Airway epithelial cell (primary cell): ENCODE measurements at places on chromosomes 3 and 15. TPM values are rescaled to one million over a fixed set of nuclear protein-coding genes. Genes with fewer than 3 reads are reported as not detected.

Gene MYO1E
- 80.5 and 96.1 TPM in 2 replicates for total RNA-seq

Gene PRKCD
- total RNA-seq: 11.2 and 13.5 TPM in 2 replicates

Gene LINGO1
- not detected in 2 replicates for total RNA-seq

Gene PAK6
- total RNA-seq: 36.9 and 39.2 TPM in 2 replicates

Gene RAB7A
- 64.7 and 93.7 TPM in 2 replicates for total RNA-seq

Gene PLIN1
- total RNA-seq: 0.07 and 0.28 TPM in 2 replicates

Gene HCN4
- not detected in 2 replicates for total RNA-seq

Gene TF
- total RNA-seq: 0.28 TPM in 1 of 2 replicates, not detected in the other

Gene RPL39L
- 37.4 and 46.6 TPM in 2 replicates for total RNA-seq

Gene CKMT1A
- total RNA-seq: 195 and 240 TPM in 2 replicates

Gene ARHGAP11A
- total RNA-seq: 14.6 and 19.1 TPM in 2 replicates

Gene MST1R
- total RNA-seq: 13.3 and 19.9 TPM in 2 replicates

Gene RFTN1
- 16.0 and 24.4 TPM in 2 replicates for total RNA-seq

Gene SLC38A3
- 0.23 TPM in 1 of 2 replicates, not detected in the other for total RNA-seq

Gene FBXW12
- total RNA-seq: not detected in 2 replicates

Gene CRYBG3
- 7.2 and 7.6 TPM in 2 replicates for total RNA-seq

Gene TERC
- total RNA-seq: 199 and 253 TPM in 2 replicates

Gene TICRR
- 6.3 and 7.6 TPM in 2 replicates for total RNA-seq

Gene FRMD5
- total RNA-seq: 1.5 and 2.9 TPM in 2 replicates

Gene PLSCR5
- not detected in 2 replicates for total RNA-seq

Gene CHRNB4
- not detected in 2 replicates for total RNA-seq

Gene POTEB
- total RNA-seq: not detected in 2 replicates

Gene ARID3B
- 3.2 and 8.3 TPM in 2 replicates for total RNA-seq

Gene SH2D7
- total RNA-seq: not detected in 2 replicates

Gene CELSR3
- 0.60 and 1.1 TPM in 2 replicates for total RNA-seq

Gene MUC20
- 1.2 and 4.0 TPM in 2 replicates for total RNA-seq

Gene KCNMB2
- not detected in 2 replicates for total RNA-seq

Gene GOLGA6L25
- not detected in 2 replicates for total RNA-seq

Gene SERPINI2
- total RNA-seq: not detected in 2 replicates

Gene SLC12A6
- total RNA-seq: 10.2 and 14.0 TPM in 2 replicates

Gene ARHGEF3
- 7.5 and 10.4 TPM in 2 replicates for total RNA-seq

Gene CFAP20DC
- total RNA-seq: 9.4 and 11.1 TPM in 2 replicates

Gene IFRD2
- 135 and 138 TPM in 2 replicates for total RNA-seq

Gene MAP1A
- total RNA-seq: 0.51 and 0.99 TPM in 2 replicates

Gene ATP13A5
- 0.09 and 0.49 TPM in 2 replicates for total RNA-seq

Gene HDC
- not detected in 2 replicates for total RNA-seq

Gene SPATA12
- total RNA-seq: not detected in 2 replicates

Gene BOC
- 2.1 and 2.2 TPM in 2 replicates for total RNA-seq

Gene COPB2
- total RNA-seq: 95.9 and 112 TPM in 2 replicates

Gene CNTN4
- total RNA-seq: not detected in 2 replicates

Gene ZNF717
- 7.4 and 8.8 TPM in 2 replicates for total RNA-seq
